ENCODE measurements at places on chromosomes 4 and X. TPM values are rescaled to one million over a fixed set of nuclear protein-coding genes. Genes with fewer than 3 reads are reported as not detected.

Gene LEF1
- total RNA-seq, result 3.1 TPM

Gene AFM
- total RNA-seq, result not detected

Gene CSN1S1
- total RNA-seq, result not detected

GRCh38 chrX:122113376-122113775 lies 1066.0 kb downstream of the GLUD2 start:
- DNase-seq, result no peak
- H3K36me3 ChIP-seq, result no peaks in the 10 kb centered on the region
- H3K27ac ChIP-seq, result no peak overlapping the region
- H3K4me1 ChIP-seq, result no peaks in the 10 kb centered on the region
- no peak overlapping the region for H3K4me3 ChIP-seq

DNA sequence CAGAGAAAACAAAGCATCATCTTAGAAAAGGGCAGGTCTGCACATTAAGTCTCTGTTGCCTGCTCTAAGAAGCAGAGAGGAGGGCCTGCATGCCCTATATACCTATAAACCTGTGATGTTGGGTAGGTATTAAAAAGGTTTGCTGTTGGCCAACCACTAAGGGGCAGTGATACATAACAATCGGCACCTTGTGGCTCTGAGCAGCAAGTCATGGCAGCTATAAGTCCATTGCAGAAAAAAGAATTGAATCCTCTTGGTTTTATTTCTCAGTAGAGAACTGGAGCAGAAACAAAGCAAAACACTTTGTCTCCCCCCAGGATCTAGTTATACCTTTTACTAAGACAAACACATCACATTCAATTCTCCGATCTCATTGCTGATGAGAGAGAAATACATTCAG lies 1364.4 kb downstream of the STIM2 start:
- H3K36me3 ChIP-seq, result no peaks in the 10 kb centered on the region
- DNase-seq, result no peak
- H3K27me3 ChIP-seq, result no peaks in the 10 kb centered on the region

DNA sequence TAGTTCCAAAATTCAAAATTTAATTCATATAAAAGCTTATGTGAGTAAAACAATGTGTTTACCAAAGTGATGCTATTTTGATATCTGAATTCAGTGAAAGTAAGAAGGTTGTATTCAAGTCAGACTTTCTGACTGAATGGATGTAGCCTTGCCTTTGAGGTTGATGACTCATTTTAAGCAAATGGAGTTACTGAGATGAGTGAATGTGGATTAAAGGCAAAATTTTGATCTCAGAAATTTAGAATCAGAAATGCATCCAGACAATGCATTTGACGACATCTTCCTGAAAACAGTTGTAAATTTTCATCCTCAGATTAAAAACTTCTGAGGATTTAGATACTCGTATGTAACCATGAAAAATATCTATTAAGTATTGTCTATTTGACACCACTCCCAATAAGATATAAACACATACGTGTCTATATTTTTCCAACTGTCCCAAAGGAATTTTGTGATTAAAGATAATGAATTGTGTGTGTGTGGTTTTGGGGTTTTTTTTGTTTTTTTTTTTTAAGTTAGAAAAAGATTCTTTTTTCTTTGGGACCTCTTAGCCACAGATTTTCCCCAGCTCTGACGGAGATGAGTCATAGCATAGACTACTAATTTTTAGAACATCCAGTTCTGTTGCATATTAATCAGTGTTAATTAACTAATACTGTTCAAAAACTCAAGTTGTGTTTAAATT lies 34.4 kb downstream of the NFKB1 start:
- H3K4me1 ChIP-seq, result peaks cover 37% of the 10 kb centered on the region
- no peak for DNase-seq
- no peak overlapping the region for H3K27ac ChIP-seq
- peaks cover 18% of the 10 kb centered on the region for H3K36me3 ChIP-seq

- DNase-seq, result no peak
- no peaks in the 10 kb centered on the region for H3K36me3 ChIP-seq
- H3K27ac ChIP-seq, result no peak overlapping the region
- no peaks in the 10 kb centered on the region for H3K4me1 ChIP-seq
Observed at GRCh38 chrX:65576160-65576559, 41.6 kb upstream of the LAS1L start.

DNA sequence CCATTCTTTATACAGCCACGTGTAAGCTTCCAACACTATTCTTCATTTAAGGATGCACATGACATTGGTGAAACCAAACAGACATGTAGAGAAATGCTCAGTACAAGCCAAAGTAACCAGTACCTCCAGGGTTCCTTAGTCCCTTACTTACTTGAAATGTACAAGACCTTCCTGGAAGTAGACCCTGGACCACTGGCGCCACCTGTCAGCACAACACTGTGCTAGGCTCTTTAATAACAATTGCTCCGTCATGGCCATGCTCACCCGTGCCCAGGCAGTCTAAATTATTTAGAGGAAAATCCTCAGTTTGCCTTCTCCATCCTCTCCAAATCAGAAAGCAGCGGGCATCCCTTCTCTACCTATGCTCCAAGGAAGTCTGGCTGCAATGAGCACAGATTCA lies 52.7 kb downstream of the ADGRA3 start:
- H3K4me3 ChIP-seq, result no peak overlapping the region
- no peak overlapping the region for H3K27ac ChIP-seq
- H3K27me3 ChIP-seq, result no peaks in the 10 kb centered on the region
- DNase-seq, result no peak
- peaks cover 10% of the 10 kb centered on the region for H3K36me3 ChIP-seq

- H3K27ac ChIP-seq, result no peak overlapping the region
- DNase-seq, result no peak
- H3K27me3 ChIP-seq, result peaks cover 2% of the 10 kb centered on the region
- no peaks in the 10 kb centered on the region for H3K36me3 ChIP-seq
Observed at GRCh38 chrX:54422168-54422567, 18.0 kb upstream of the TSR2 start.
